Mesothelial cell of epicardium (in vitro differentiated cells): ENCODE measurements at places on chromosomes 6 and 20.

GRCh38 chr20:59778615-59779200, 154.7 kb downstream of the SYCP2 start:
- DNase-seq, result peak; percentile 21

- no peak for DNase-seq
Observed at GRCh38 chr6:20608356-20608755, 74.1 kb downstream of the CDKAL1 start.

DNA sequence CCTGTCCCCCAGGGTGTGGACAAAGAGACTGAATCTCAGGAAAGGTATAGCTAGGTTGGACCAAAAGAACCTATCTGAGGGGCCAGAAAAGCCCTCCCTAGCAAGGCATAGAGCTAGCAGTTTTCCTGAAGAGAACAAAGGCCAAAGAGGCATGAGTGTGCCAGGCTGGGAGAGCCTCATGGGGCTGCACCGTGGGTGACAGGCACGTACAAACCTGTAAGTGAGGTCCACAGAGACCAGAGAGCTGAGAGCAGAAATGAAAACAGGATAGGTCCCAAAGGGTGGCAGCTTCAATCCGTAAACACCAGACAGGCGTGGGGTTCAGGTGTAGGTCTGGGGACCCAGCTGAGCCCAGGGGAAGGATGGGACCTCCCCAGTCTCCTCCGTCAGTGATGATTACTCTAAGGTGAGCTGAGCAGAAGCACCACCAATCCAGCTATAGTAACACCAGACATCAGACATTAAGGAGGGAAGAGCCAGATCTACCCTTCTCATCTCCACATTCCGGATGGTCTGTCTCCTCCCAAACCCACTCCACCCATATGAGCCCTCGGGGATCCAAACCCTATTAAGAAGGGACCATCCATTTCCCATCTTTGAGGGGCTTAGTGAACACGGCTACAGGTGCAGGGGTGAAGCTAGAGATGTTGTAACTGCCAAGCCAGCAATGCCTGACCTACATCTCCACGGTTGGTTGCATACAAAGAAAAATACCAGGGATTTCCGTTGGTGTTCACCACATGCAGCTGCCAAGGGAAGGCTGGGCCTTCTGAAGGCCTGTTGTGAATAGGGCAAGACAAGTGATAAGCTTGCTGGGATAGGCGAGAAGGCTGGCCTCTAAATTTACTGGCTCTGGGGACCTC, 38.3 kb downstream of the BCL2L1 start:
- DNase-seq, result no peak

- DNase-seq, result no peak
Observed at GRCh38 chr20:62143957-62144825, 622 bp downstream of the SS18L1 start.

DNA sequence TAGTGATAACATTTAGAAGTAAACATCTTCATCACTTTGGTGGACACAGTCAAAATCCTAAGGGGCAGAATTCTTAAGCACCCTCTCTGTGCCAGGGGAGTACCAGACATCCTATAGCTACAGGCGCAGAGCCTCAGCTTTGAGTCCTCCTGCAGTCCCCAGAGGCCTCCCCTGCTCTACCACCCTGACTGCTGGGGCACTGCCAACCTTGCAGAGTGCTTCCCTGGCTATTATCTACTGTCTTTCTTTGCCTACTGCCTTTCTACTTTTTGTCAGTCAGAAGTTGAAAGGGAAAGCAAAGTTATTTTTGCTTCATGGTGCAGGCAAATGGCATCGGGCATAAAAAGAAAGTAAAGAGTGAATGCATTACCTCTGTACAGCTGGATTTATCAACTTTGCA, 80.1 kb downstream of the AIG1 start:
- no peak for DNase-seq

DNA sequence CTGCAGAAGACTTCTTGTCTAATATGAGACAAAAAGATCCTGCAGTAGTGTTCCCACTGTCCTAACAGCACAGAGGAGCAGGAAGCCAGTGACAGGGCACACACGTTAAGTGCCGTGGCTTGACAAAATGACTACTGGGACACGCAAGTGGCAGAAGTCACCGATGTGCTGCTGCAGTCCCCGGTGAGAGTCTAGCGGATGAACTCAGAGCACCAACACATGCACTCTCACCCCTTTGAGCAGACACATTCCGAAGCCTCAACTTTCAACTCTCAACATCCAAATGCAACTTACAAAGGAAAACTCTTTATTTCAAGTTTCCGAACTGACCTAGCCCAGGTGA, 898 bp downstream of the LAMA4 start:
- no peak for DNase-seq

GRCh38 chr20:51536116-51537069, 6.1 kb downstream of the NFATC2 start:
- DNase-seq, result no peak

DNA sequence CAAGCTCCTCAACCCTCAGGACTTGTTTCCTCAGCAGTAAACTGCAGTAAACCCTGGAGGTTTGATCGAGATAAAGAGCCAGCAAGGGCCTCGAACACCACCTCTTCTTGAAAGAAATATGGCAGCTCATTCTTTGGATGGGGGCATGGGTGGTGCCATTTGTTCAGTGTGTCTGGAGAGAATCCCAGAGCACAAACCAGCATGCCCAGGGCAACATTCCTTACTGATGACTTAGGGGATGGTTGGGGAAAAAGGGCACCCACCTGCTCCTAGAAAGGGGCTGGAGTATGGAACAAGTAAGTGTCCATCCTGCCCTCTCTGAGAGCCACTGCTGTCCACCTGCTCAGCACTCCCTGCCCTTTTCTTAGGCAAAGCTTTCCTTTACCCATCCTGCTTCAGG, 31.3 kb upstream of the ZFAND3 start:
- DNase-seq, result no peak

DNA sequence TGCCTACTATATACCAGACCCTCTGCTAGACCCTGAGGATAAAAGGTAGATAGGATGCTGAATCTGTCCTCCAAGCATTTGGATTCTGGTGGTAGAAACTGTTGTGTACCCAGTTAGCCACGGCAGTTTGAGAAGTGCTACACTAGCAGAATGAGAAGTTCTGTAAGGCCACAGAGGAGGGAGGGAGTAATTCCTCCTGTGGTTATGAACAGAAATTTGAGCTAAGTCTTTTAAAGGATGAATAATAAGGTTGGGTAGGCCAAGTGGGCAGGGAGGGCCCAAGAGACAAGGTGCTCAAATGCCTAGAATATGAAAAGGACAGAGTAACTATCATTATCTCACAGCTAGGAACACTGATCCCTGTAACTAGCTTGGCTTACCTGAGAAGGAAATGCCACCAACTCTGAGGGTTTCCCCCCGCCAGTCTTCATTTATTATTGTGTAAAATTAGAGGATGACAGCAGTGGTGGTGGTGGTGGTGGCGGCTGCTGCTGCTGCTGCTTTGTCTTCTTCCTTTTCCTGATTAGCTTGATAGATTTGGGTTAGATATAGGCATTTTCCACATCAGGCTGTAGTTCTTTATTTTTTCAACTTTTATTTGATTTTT, 243.3 kb downstream of the PRL start:
- no peak for DNase-seq

DNA sequence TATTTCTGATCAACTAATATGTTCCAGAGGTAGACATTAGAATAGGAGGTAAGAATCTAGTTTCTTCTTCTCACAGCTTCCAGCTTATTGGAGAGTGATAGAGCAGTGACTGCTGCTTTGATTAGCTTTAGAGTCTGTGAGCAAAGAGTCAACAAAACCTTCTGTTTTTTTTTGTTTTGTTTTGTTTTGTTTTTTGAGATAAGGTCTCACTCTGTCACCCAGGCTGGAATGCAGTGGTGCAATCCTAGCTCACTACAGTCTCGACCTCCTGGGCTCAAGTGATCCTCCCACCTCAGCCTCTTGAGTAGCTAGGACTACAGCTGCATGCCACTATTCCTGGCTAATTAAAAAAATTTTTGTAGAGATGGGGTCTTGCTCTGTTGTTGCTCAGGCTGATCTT, 39.3 kb downstream of the TSBP1 start:
- no peak for DNase-seq

GRCh38 chr6:47007657-47008396, 34.3 kb downstream of the ADGRF1 start:
- no peak for DNase-seq

DNA sequence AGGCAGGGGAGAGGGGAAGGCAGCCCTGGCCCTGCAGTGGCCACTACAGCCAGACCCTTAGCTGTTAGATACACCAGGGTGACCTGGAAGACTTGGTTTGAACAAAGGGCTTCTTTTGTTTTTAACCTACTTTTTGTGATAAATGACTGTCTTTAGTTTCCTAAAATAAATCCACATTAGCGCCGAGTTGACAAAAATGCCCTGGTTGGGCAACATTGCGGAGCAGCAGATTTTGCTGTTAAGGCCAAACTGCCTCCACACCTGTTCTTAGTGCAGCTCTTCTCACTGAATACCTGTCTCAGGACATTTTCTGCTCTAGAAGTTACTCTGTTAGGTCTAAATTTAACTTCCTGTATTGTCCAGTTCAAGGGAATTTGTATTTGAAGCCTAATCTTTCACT, 42.7 kb downstream of the FAM50B start:
- no peak for DNase-seq

DNA sequence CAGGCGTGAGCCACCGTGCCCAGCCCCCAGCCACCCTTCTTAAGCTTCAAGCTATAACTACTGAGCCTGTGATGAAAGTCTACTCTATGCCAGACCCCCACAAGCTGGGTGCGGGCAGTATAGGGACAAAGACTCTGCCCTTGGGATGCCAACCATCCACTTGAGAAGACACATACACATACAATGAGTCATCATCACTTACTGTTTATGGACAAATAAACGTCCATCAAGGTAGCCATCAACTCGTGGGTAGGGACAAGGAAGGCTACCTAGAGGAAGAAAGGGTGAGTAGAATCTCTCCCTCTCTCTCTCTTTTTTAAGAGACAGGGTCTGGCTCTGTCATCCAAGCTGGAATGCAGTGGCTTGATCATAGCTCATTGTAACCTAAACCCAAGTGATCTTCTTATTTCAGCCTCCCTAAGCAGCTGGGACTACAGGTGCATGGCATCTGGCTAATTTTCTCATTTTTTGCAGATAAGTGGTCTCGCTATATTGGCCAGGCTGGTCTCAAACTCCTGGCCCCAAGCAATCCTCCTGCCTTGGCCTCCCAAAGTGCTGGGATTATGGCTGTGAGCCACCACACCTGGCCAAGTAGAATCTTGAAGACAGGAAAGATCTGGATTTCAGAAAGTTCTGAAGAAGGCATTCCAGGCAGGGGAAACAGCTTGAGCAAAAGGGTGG, 2.6 kb upstream of the TP53INP2 start:
- DNase-seq, result no peak

DNA sequence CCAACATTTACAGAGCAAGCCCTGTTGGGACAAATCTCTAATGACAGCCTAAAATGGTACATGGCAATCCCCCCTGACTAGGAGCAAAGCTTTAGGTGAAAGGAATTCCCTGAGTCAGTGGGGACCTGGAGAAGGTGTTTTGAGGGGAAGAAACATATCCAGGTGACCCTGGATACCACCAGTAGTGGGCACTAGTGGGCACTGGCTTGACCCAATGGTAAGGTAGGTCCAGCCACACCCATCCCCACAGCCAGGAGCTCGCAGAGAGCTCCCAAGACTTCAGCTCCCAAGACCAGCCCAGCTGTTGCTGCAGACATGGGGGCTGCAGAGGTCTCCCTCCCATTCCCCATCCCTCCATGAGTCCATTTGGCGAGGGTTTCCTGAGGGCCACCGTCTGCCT, 19.5 kb downstream of the GRM4 start:
- DNase-seq, result no peak

DNA sequence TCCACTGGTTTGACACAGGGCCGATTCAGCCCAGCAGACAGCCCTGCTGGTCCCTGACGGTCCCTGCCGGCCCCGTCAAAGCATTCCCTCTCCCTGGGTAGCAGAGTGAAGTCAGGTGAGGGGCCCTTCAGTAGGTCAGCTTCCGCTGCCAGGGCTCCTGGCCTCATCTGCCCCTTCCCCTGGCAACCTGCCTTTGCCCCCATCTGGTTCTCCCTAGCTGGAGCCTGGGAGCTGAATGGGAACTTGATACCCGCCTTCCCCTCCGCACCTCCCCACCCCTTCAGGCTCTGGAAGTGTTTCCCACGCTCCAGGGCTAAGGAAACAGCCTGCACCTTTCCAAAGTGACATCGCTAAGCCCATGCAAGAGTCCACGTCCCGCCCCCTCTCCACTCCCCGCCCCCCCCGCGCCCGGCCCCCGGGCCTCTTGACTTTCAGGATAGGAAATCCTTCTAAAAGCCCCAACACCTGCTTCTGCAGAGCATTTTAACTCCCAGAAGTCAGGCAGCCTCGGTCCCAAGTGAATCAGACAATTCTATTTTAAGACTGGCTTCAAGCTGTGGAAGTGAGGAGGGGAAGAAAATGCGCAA, 53.3 kb downstream of the ISM1 start:
- no peak for DNase-seq

- DNase-seq, result no peak
Observed at GRCh38 chr20:63163596-63164483, 52.1 kb downstream of the YTHDF1 start.

- no peak for DNase-seq
Observed at GRCh38 chr6:17583811-17584210, 16.3 kb upstream of the FAM8A1 start.

DNA sequence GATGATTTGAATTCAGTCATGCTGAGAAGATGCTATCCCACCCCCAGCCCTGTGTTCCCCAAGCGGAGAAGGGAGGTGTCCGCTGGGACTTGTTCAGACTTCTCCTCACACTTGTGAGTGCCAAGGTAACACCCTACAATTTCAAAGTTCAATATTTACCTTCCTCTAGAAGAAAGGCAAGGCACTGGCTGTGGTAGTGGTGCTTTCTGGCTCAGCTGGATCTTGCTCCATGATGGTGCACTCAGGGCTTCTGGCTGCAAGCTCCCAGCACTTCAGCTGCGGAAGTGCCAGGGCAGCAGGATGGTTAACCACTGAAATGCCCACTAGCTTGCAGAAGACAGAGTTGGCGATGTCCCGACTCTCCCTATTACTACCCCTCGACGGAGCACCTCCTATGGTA, 135.4 kb downstream of the MTFR2 start:
- DNase-seq, result no peak

DNA sequence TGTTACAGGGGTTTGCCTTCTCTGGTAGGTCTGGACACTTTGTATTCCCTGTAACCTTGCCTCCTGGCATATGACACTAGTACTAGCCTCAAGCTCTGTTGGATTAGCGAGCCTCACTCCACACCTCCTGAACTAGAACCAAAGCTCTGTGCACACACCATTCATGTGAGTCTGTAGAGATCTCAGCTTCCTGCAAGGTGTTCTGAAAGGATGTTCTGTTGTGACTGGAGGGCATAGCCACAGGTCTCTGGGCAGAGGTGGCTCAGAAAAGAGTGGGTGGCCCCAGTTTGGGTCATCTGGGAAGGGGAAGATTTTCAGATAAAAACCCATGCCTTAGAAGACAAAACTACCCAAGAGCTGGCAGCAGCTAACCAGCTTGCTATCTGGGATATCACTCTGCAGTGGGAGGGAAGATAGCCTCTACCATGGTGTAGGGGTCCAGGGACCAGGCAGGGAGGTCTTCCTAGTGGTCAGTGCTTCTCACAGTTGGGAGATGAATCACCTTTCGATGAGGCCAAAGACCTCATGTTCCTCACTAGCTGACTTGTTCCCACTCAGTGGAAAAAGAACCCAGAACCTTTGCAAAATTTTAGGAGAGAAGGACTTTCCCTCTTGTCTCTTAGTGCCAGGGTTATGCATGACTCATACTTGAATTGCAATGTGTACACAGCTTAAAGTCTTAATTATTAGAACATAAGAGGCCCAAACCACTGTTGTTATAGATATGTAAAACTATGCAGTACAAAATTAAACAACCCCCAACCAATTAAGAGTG, 41.4 kb downstream of the HLA-F start:
- DNase-seq, result no peak

GRCh38 chr6:46305833-46306232, 135.1 kb upstream of the ENPP5 start:
- no peak for DNase-seq

- DNase-seq, result no peak
Observed at GRCh38 chr20:50099565-50099991, 13.4 kb downstream of the UBE2V1 start.
